Activated CD4-positive, alpha-beta T cell treated with anti-CD3 and anti-CD28 coated beads for 24 hours (primary cell): ENCODE measurements at places on chromosomes 2 and 18.

- no peak for DNase-seq
These were observed 42.1 kb downstream of the TMEM37 start for GRCh38 chr2:119473621-119474370.

DNA sequence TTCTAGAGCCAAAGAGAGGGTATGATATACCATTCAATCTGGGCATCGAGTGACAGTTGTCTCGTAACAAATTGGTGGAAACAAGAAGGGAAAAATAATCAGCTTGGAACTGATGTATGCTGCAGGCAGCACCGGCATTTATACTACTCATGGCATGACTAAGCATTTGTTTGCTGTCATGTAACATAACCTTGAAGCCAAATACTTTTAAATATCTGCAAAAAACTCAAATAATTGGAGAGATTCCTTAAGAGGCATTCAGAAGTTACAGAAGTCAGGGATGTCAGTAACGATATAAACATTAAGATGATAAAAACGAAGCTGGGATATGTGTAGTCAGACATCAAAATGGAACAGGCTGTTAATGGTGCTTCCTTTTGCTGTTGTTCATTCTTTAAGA is 157.3 kb upstream of the MMADHC start:
- no peak for DNase-seq

DNA sequence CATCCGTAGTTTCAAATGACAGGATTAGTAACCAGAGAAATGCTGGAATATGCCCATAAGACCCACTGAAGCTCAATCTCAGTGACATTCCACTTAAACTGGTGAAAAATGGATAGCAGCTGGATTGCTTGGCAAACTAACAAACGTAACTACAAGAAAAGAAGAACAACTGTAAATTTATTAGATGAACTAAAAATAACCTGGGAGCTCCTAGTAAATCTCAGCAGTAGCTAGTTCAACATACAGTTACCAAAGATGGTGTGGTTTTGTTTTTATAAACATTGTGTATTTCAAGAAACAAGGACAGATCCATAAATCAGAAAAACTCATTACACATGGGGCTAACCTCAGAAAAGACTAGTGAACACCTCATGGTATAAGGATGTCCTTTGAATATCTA is 531.9 kb downstream of the XIRP2 start:
- no peak for DNase-seq

GRCh38 chr2:15979051-15979758 is 38.9 kb downstream of the MYCN start:
- no peak for DNase-seq

DNA sequence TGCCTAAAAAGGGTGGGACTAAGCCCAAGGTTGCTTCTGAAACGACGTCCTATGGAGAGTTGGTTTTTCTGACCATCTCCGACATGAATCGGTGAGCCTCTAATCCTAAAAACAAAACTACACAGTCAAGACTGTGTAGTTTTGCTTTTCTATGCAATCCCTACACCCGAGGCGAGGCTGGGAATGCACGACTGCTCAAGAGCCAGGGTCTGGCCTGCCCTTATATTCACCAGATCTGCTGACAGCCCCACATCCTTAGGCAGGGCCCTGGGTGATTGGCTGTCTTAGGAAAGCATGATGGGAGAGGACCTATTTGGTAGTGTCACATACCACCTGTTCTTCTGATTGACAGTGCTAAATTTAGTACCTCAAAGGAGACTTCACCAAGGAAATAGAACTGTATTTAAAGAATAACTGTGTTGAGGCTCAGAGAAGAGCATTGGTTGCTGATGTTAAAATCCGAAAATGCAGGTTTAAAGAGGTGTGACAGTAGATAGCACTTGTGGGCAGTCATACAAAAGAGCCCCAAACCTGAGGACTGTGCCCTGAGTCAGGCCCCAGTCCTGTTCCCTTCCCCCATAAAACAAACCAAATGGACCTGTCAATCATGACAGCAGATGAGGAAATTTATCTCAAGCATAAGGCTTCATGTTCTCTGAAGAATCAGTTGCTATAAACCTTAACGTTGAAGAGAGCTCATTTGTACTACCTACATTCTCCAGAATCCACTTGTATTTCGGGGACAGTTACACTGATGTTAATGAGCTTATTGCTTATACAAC is at the start of gene TTN:
TTN (minus strand) TSS at position 197 of the 782 bp plus-strand sequence. CDS start 2,781 bp downstream, outside the sequence.
- no peak for DNase-seq

DNA sequence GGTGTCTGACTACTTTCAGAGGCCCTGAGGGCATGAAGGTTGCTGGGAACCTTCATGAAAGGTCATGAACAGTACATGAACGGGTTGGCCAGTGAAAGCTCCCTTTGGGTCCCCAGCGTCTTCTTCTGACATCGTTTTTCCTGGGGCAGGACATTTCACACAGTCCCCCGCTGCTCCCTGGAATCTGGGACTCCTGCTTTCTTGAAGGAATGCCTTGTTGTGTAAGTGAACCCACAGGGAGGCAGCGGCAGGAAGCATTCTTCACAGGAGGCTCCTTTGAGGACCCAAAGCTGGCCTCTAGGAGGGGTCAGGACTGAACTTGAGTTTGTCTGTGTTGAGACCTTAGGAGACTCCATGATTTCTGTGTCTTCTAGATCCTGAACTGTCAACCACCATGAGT is 144.3 kb downstream of the KCNE4 start:
- no peak for DNase-seq

GRCh38 chr2:96389736-96390135 is 54.2 kb downstream of the NCAPH start:
- DNase-seq = no peak

- peak; percentile 46 for DNase-seq
These were observed 84.1 kb upstream of the POMC start for GRCh38 chr2:25252291-25253152.

DNA sequence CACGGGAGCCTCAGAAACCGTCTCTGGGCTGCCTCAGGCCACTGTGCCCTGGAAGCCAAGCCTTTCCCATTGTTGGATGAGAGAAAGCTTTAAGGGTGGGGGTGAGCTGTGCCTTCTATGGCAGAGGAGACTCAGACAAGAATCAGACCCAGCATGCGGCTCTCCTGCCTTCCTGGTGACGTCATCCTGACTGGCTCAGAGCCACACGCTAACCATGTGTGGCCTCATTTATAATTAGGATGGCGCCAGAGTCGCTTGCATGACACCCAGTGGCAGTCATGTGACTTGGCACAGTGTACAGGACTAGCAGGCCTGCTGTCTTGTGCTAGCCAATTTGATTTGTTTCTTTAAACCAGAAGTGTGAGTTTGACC is 99.1 kb downstream of the SH3BP4 start:
- no peak for DNase-seq

DNA sequence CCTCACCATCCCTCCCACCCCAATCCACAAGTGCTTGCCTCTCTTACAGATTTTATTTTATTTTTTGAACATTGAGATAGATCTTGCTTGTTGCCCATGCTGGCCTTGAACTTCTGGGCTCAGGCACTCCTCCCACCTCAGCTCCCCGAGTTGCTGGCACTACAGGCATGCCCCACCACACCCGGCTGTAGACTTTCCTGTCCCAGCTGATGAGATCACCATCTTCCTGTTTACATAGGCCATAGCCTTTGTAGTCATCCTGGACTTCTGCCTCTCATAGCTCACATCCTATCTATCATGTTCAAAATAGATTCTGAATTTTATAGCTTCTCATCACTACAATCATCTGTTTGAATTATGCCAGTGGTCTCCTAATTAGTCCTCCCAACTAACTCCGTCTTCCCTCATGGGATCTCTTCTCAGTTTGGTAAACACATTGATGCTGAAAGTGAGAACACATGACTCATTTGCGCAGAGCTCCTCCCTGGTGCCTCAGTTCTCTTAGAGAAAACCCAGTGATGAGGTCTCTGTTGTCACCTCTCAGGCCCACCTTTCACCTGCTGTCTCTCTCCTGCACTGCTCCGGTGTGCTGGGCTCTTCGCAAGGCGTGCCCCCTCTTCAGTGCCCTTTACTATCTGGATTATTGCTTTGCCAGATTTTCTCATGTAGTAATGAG is 243.0 kb downstream of the ZNF407 start:
- DNase-seq = no peak
